ENCODE measurements at places on chromosomes 13 and 19. TPM values are rescaled to one million over a fixed set of nuclear protein-coding genes. Genes with fewer than 3 reads are reported as not detected.

Gene ETV2
- total RNA-seq: 0.75 TPM

Gene CYP2S1
- total RNA-seq: not detected

Gene SLC25A42
- 4.5 TPM for total RNA-seq

Gene POU2F2
- 69.4 TPM for total RNA-seq

Gene PALM3
- not detected for total RNA-seq

Gene AXL
- not detected for total RNA-seq
